ENCODE measurements at places on chromosomes 12 and 14. TPM values are rescaled to one million over a fixed set of nuclear protein-coding genes. Genes with fewer than 3 reads are reported as not detected.

The PLA2G1B gene
- total RNA-seq, result not detected

The KRT77 gene
- total RNA-seq, result not detected

The TCP11L2 gene
- total RNA-seq, result 12.1 TPM

The NXPH4 gene
- 15.1 TPM for total RNA-seq

The PLEK2 gene
- total RNA-seq, result 57.2 TPM

The HNRNPA1 gene
- total RNA-seq, result 516 TPM

The B4GALNT3 gene
- total RNA-seq, result 3.7 TPM

The CD163 gene
- not detected for total RNA-seq

The EFS gene
- 0.23 TPM for total RNA-seq

The IAPP gene
- not detected for total RNA-seq

The ANG gene
- total RNA-seq, result 6.6 TPM

The KRT74 gene
- not detected for total RNA-seq

The DPF3 gene
- 30.5 TPM for total RNA-seq

The IKZF4 gene
- total RNA-seq, result 1.0 TPM

The SERPINA9 gene
- total RNA-seq, result not detected

The OR4E2 gene
- not detected for total RNA-seq

The LRP1-AS gene
- total RNA-seq, result not detected

The SSTR1 gene
- 0.23 TPM for total RNA-seq

All from PC-3 (cell line).